ENCODE measurements at places on chromosomes 2 and 18.

- no peak for DNase-seq
These were observed 60.4 kb upstream of the SLC8A1 start for GRCh38 chr2:40512256-40512655.

DNA sequence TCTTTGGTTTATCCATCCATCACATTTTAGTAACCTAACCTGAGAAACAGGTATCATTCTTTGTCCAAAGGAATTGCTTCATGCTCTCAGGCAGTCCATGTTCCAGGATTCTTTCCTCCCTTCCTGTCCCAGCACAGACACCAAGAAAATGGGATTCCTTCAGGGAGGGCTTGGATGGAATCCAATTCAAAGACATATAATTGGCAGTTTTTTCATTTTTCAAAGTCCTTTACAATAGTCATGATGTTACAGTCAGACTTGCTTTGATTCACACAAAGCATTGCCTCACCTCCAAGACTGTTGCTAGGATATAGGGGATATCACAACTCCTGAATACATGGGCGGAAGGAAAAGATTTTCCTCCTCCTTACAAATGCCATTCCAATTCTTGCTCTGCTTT, 241.4 kb upstream of the ACVR2A start:
- DNase-seq, result no peak

GRCh38 chr2:226087505-226088365, 688.2 kb downstream of the NYAP2 start:
- DNase-seq, result no peak

DNA sequence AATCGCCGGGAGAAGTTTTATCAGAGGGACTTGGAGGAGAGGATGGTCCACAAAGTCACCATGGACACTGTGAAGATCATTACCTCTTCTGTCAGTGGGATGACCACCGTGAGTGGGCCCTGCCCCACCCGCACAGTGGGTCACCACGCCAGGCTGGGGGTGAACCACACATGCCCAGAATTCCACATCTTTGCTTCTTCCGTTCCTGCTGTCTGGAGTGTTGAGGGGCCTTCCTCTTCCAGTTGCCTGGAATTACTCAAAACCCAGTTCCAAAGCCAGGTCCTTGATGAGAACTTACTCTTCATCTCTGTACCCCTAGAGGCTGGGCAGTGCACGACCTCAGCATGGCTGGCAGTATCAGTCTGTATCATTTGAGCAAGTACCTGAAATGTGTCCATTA, 22.1 kb downstream of the MROH2A start:
- DNase-seq, result no peak

DNA sequence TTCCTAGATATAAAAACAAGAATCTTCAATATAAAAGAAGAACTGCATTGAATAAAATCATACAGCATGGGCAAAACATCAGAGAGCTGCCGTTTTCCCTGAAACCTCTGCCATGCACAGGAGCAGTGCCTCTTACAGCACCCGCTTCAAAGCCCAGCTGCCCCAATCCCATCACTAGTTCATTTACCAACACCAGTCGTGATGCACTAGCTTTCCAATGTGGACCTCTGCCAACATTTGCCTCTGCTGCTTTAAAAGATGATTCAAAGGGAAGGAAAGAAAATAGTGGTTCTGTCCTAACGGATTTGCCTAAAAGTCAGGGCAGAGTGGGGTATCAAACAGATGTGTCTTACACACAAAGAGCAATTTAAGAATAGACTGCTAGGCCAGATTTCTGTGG, 43.4 kb upstream of the AP1S3 start:
- no peak for DNase-seq

DNA sequence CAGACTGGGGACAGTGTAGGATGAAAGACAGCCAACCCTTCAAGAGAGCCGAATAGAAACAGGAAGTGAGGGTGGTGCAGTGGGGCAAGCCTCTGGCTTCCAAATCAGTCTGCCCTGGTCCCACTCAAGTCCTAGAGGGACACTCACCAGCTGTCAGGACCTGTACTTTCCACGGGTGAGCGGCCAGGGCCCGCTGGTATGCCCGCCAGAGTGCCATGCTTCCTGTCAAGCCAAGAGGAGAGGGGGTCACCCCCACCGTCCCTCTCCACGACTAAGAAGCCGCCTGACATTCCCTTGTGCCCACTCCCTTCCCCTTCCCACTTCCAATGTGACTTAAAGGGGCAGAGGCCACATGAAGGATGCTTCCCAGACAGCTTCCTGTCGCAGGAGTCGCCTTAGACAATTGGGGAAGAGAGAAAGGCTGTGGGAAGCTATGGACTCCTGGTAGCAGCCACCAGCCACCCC, 564 bp downstream of the MPV17 start:
- DNase-seq, result no peak
